ENCODE measurements at places on chromosomes 2 and 18.

DNA sequence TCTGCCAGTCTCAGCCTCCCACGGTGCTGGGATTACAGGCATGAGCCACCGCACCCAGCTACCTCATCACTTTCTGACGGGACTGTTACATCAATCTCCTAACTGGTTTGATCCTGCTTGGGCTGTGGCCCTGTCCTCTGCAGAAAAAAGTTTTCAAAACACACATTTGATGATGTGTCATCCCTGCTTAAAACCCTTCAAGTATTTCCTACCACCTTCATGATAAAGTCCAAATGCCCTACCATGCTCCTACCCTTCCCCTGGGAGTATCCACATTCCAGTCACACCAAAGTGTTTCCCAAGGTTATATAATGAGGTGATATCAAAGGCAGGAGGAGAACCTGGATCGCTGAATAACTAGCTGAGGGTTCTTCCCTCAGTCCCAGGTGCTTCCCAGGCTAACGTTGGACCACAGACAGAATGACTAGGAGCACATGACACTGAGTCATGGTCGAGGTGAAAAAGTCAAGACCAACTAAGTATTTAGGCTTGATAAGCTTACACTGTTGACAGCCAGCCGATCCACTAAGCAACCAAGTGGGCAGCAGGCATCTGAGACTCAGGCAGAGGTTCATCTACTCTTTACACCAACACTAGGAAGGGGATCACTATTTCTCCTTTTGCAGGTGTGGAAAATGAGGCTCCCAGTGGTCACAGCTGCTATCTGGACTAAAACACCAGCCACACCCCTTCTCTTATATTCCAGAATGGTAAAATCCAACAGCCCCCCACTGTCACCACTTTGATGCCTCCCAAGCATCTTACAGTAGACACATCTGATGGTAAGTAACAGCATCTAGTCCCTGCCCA, 31.8 kb downstream of the CYRIA start:
- no peak for DNase-seq

DNA sequence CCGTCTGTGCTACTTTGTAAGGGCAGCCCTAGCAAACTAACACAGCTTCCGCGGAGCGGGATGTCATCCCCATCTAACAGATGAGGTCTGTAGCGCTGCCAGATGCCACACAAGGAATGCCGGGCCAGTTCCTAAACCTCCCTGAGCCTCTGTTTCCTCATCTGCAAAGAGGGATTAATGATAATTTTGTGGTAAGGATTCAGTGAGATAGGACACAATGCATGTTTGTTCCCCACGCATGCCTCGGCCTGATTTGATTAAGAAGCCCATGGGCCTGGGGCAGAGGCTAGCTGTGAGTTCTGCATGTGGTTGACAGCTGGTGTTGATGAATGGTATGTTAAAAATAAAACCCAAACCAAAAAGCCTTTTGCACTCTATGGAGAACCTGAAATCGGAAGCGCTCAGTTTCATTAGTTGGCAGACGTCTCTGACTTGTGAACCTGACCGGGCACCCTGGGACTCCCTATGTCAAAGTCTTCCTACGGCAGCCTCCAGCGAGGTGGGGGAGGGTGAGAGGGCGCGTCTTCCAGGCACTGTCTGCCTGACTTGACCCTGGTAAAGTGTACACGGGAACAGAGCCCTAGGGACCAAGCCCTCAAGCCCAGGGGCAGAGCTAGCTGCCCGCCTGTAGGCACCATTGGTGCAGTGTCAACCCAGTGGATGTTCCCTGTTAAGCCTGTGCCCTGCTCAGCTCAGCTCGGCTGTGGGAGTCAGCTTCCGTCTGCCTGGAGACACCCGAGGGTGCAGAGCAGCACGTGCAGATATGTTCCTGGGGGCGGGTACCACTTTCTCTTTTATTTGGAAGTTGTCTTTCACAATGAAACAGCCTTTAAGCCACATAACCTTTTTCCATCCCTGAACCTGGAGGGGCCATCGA, 14.8 kb upstream of the INHBB start:
- DNase-seq, result no peak

- DNase-seq, result no peak
Measured at GRCh38 chr18:74414953-74415515, 42.1 kb downstream of the DIPK1C start.

GRCh38 chr18:76167845-76168621, 327.0 kb downstream of the ZNF516 start:
- DNase-seq, result no peak

- DNase-seq, result no peak
Measured at GRCh38 chr2:181459621-181460021, 2.4 kb downstream of the ITGA4 start.

- no peak for DNase-seq
Measured at GRCh38 chr2:96144481-96145035, 682 bp downstream of the DUSP2 start.

GRCh38 chr2:24231461-24231881, 56.6 kb downstream of the FAM228A start:
- DNase-seq, result no peak

- DNase-seq, result peak; percentile 38
Measured at GRCh38 chr2:98664323-98664722, 55.9 kb downstream of the UNC50 start.
